Lung microvascular endothelial cell (primary cell): ENCODE measurements at places on chromosomes 7 and 10. TPM values are rescaled to one million over a fixed set of nuclear protein-coding genes. Genes with fewer than 3 reads are reported as not detected.

Gene PRSS37
- not detected in 2 replicates for total RNA-seq

Gene CUBN
- total RNA-seq, result 3.1 and 4.2 TPM in 2 replicates

Gene TRPV5
- total RNA-seq, result not detected in 2 replicates

Gene SVOPL
- total RNA-seq, result not detected in 2 replicates

Gene SPDYE6
- not detected in 2 replicates for total RNA-seq

GRCh38 chr7:68929781-68930261 is 668.5 kb upstream of the AUTS2 start:
- DNase-seq, result no peak

DNA sequence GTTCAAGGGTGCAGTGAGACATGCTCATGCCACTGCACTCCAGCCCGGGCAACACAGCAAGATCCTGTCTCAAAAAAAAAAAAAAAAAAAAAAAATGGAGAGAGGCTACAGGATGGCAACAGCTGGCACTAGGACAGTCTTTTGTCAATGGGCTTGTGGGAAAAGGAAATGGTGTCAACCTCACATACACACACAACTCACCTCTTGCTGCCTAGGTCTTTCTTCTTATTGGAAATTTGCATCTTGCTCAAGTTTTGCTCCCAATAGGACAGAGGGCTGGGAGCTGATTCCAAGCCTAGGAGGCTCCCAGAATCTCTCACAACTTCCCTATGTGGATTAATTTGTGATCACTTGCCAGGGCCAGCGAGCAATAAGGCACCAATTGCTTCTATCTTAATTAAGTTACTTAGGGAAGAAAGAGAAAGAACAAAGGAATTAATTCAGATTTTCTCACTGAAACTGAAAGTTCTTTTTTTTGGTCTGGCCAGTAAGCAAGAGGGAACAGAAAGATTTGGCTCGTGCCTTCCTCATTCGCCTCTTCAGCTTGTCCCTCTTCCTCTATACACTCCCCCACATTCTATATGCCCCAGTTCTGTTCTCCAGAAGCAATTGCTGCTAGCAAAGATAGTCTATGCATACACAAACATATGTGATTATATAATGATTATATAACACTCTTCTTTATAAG is 33.8 kb downstream of the MAP3K8 start:
- no peak for DNase-seq

GRCh38 chr7:16753932-16754855 is 639 bp downstream of the TSPAN13 start:
- DNase-seq, result peak; percentile 20

GRCh38 chr7:147332988-147333387 is 1216.4 kb downstream of the CNTNAP2 start:
- DNase-seq, result no peak

GRCh38 chr7:70886547-70886946 is 245.4 kb upstream of the GALNT17 start:
- DNase-seq, result no peak

- no peak for DNase-seq
Measured at GRCh38 chr7:89826557-89826956, 327.7 kb upstream of the STEAP1 start.

GRCh38 chr10:54576541-54576940 is 224.5 kb downstream of the PCDH15 start:
- DNase-seq, result no peak

GRCh38 chr10:810351-810846 is 120.9 kb upstream of the DIP2C start:
- peak; percentile 48 for DNase-seq

GRCh38 chr10:101114646-101115045 is 16.5 kb upstream of the TLX1 start:
- DNase-seq, result no peak
